ENCODE measurements at places on chromosomes 5 and 9.

DNA sequence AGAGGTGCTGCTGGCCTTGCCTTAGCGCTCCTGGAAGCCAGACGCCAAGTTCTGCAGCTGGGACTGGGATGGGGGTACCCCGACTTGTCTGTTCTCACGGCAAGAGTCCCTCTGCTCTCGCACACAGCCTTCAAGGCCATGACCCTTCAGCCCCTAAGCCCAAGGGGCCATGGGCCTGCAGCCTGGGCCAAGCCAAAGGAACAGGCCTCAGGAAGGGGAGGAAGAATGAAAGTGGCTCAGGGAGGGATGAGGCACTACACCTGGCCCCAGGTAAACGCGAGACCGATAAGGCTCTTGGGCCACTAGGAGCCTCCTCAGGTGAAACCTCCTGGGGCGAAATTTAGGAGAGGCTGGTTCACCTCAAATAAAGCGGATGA lies 3.9 kb downstream of the EBF1 start:
- no peak for DNase-seq

- no peak for DNase-seq
Measured at GRCh38 chr9:134165357-134166315, 1.3 kb upstream of the RNU6ATAC start.

DNA sequence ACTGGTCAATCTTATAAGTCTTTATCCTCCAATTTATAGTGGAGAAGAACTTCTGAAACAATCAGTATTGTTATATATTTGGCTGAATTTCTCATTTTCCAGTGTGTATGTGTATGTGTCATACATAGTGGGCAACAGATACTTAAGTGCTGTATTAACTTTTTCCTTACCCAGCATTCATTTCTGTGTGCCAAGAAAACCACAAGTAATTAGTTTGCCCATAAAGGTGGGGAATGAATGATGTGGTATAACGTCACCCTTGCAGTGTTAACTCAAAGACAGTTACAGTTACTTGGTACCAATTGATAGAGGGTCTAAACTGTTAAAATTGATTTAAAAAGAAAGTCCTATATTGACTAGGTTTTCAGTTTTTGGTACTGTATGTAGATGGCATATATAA lies 2.0 kb downstream of the OGN start:
- DNase-seq = no peak

DNA sequence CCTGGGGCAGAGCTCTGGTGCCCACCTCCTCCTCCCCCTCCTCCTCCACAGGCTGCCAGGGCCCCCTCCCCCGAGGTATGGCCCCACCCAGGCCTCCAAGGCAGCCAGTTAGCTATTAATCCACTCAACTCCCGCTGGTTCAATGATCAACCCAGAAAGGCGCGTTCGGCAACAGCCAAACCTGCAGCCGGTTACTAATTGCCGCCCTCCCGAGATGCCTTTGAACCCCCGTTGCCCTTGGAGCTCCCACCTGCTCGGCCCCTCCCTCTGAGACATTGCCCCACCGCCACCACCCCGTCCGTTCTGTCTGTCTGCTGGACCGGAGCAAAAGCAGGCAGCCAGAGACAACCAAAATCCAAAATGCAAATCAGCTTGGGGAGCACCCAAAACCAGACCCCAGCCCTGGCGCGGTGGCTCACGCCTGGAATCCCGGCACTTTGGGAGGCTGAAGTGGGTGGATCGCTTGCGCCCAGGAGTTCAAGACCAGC lies 25.8 kb downstream of the NOTCH1 start:
- no peak for DNase-seq

- no peak for DNase-seq
Measured at GRCh38 chr9:16133556-16134227, 580.8 kb downstream of the CCDC171 start.

- no peak for DNase-seq
Measured at GRCh38 chr9:5554254-5554653, 43.9 kb downstream of the PDCD1LG2 start.
